ENCODE measurements at places on chromosomes 7 and 10. TPM values are rescaled to one million over a fixed set of nuclear protein-coding genes. Genes with fewer than 3 reads are reported as not detected.

- DNase-seq = no peak
These were observed 96.7 kb downstream of the SFMBT2 start for GRCh38 chr10:7314170-7314569.

GRCh38 chr10:70324951-70325781 lies 41.4 kb upstream of the NPFFR1 start:
- DNase-seq = no peak

DNA sequence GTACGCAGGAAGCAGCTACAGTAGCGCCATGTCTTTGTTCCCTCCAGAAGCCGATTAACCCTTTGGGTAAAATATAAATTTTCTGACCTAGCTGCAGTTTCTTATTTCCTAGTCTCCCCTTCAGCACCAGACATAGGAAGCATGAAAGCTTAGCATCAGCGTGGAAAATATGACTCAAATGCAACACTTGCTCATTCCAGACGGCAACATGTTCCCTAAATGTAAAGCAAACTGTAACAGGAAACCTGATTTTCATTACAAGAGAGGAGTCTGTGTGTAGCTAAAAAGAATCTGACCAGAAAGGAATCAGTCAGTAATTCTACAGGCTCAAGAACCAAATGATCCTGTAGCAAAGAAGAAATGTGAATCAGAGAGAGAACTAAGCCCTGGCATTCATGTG lies 219.2 kb downstream of the C7orf25 start:
- no peak for DNase-seq

DNA sequence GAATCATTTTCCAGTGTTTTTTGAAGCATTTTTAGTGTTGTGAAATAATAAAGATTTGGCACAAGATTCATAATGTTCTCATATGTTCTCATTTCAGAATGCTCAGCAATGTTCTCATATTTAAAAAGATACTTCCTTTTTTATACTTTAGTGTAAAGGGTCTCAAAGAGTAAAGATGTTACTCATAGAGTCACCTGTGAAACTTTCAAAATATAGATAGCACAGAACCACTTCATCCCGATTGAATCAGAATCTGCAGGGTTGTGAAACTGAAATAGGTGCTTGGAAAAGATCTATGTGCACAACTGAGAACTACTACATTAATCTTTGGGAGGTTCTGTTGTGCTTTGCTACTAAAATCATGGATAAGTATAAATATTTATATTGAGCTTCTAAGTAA lies 144.7 kb downstream of the MDFIC start:
- DNase-seq = no peak

- DNase-seq = no peak
These were observed 59.0 kb upstream of the GTF2I start for GRCh38 chr7:74598558-74598957.

DNA sequence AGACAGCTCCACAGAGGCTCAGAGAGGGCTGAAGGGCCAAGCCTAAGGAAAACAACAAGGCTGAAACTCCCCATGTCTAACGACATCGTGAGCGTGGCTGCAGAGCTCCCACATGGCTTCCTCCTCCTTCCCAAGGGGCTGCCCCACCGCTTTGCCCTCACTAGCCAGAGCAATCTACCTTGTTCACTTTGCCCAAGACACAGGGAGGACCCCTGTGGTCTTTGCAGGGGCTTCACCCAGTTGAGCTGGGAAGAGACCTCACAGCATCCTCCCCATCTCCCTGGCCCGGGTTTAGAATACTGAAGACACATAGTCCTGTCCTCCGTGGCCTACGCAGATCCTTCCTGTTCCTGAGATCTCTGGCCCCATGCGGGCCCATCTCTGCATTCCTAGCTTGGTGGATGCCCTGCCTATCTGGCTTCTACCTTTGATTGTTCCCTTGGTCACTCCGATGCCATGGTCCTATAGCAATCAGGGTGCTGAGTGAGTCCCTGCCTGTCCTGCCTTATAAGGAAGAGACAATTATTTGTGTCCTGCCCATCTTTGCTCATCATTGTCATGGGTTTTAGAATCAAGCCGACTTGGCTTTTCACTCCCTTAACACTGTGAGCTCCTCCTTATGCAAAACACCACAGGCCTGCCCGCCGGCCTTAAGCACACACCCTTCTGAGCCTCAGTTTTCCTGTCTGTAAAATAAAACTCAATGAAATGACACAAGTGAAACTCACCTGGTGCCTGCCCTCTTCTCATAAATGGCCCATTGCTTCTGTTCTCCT lies 73.2 kb downstream of the PARP12 start:
- DNase-seq = no peak

GRCh38 chr7:8142477-8142876 lies 119.5 kb downstream of the ICA1 start:
- no peak for DNase-seq

DNA sequence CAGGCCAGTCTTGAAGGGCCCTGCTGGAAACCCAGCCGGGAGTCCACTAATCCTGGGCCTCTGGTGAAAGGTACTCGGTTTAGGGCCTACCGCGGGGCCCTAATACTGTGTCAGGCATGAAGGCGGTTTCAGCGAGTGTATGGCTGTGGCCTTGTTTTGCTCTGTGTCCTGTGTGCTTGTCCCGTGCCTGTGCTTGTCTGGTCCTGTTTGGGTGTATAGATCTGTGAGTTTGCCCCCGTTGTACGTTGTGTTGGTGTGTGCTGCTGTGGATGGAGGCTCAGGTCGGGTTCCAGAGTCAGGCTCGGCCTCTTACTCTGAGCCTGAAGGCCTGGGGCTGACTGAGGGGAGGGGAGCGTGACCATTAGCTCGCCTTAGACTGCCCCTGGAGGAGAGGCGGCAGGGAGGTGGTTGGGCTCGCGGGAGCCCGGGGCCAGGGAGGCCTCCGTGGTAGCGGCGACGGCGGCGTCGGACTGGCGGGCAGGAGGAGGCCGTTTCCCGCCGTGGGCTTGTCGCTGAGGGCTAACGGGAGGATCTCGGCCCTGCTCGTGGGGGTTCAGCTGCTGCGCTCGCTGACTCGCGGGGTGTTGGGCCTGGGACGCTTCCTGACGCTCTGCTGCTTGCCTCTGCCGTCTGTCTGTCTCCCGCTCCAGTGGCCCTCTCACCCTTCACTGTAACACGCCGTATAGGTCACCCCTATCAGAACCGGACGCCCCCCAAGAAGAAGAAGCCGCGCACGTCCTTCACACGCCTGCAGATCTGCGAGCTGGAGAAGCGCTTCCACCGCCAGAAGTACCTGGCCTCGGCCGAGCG lies 2.6 kb downstream of the TLX1 start:
- DNase-seq = no peak

GRCh38 chr7:73645643-73646174 lies 21.4 kb upstream of the MLXIPL start:
- DNase-seq = no peak

- no peak for DNase-seq
These were observed 53.0 kb downstream of the CACUL1 start for GRCh38 chr10:118701529-118702323.

- DNase-seq = no peak
These were observed 21.3 kb downstream of the ZEB1 start for GRCh38 chr10:31340343-31340742.

DNA sequence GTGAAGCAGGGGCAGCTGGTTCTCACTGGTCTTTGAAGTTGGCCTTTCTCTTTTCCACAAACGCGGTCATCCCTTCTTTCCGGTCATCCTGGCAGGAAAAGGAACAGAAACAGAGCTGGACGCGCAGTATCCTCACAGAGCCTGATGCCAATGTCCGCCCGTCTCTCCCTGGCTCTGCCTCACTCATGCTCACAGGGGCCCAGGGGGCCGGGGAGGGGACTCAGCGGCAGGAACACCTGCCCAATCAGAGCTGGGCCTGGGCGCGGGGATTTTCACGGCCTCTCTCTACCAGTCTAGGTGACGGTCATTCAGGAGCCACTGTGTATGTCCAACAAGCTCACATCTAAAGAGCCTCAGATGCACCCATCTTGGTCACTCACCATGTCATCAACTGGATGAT lies 5.0 kb upstream of the FUOM start:
- DNase-seq = no peak

- no peak for DNase-seq
These were observed 53.7 kb downstream of the CCDC6 start for GRCh38 chr10:59852670-59853069.

- no peak for DNase-seq
These were observed 5.5 kb downstream of the TUBGCP2 start for GRCh38 chr10:133303206-133303605.

DNA sequence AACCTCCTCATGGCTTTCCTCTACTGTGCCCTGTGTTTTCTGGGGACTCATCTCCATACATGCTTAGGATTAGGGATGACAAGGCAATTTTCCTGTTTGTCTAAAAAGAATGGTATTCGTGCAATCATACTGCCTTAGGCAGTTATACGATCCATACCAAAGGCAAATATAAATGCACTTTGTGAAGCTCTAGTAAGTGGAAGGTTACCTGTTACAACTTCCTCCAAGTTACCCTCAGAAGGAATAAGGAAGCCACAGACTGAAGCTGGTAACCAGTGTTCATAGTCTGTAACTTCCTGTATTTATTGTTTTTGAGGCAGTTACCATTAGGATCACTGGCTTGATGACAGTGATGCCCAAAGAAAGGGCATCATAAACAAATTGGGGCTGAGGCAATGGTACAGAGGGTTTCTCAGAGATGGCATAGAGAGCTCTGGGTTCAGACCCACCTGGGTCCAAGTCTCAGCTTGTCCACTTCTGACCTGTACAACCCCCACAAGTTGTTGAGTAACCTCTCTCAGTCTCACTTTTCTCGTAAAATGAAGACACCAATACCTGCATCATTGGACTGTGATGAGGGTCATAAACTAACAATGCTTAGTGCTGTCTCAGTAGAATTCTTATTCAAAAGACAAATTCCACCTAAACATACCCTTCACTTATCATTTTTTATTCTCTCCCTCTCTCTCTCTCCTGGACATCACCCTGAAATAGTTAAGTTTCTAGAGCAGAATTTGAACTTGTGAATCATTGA lies 138.2 kb downstream of the ELMO1 start:
- DNase-seq = no peak

DNA sequence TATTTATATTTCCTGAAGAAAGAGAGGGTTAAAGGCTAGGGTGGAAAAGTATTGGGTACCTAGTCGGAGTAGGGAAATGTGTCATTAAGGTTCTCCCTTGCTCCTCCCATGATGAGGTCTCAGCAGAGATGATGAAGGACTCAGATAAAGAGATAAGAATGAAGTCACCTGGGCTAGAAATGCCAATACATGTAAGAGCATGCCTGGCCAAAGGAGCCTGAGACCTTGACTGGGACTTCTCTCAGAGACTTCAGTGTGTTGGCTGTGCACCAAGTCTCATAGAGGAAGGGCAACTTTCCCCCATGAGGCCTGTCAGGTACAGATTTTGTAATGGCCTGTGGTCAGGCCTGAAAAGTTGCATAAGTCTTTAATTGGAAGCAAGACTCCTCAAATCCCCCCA lies 361.0 kb upstream of the CDC14C start:
- no peak for DNase-seq

DNA sequence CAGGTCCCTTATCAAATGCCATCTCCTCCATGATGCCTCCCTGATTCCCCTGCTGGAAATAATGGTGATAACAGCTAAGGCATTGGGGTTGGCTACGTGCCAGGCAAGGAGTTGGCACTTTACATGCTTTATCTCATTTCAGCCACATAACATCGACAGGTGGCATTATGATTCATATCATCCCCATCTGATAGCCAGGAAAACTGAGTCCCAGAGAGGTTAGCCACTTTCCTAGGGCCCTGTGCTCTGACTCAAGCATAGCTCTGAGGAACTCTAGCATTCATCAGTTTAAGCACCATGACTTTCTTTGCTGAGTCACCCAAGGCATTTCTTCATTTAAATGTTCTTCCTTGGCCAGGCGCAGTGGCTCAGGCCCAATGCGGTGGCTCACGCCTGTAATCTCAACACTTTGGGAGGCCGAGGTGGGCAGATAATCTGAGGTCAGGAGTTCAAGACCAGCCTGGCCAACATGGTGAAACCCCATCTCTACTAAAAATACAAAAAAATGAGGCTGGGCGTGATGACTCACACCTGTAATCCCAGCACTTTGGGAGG lies 6.6 kb downstream of the LEP start:
- no peak for DNase-seq

- DNase-seq = no peak
These were observed 140.8 kb downstream of the GLCCI1 start for GRCh38 chr7:8109196-8110022.

GRCh38 chr10:4024027-4024426 lies 239.0 kb upstream of the KLF6 start:
- DNase-seq = no peak

DNA sequence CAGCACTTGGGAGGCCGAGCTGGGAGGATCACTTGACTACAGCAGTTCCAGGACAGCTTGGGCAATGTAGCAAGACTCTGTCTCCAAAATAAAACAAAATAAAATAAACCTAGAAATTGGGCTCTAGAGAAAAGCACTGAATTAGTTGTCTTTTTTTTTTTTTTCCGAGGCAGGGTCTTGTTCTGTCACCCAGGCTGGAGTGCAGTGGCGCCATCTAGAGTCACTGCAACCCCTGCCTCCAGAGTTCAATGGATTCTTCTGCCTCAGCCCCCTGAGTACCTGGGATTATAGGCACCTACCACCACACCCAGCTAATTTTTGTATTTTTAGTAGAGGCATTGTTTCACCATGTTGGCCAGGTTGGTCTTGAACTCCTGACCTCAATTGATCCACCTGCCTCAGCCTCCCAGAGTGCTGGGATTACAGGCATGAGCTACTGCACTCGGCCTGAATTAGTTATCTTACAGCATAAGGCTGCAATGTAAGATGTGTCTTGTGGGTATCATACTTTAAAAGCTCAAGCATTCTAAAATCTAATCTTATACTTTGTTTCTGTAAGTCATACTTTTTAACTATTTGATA lies 12.8 kb downstream of the MEIG1 start:
- DNase-seq = no peak

DNA sequence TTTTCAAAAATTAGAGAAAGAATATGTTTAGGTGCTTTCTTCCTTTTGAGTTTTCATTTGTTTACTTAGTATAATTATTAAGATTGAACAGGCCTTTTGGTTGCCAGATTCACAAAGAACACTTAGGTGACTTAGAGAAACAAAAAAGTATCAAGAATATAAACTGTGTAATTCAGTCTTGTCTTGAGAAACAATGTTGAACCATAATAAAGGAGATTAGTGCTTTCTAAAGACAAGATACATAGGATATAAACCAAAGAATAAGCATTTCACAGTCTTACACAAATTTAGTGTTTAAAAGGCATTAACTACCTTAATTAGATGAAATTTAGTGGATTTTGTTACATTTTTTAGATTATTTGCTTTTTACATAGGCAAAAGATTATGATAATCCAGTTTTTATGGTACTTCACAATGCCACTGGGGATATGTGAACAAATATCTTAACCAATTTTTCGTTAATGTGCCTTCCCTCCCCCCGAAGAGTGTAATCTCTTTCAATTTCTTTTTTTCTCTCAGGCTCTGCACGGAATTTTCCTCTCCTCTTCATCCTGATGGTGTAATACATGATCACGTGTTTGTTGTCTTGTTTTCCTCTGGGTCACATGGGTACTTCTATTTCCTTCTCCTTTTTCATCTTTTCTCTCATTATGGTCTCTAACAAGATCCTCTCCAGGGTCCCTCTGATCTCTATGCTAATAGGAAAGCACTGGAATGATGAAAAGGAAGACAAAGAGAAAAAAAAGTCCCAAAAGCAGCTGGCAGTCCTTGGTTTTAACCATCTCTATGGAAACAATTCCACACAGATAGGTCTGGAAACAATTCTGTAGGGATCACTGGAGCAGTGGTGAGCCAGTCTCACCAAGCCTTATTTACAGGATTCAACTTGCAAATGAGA lies 3.7 kb upstream of the HNRNPH3 start:
- DNase-seq = no peak

- DNase-seq = no peak
These were observed 241.8 kb downstream of the TEX36 start for GRCh38 chr10:125441151-125441550.

Gene CPA4
- total RNA-seq = 27.7 TPM

Gene ANKRD2
- not detected for total RNA-seq

Gene SLC26A5
- total RNA-seq = not detected

Gene STEAP4
- total RNA-seq = not detected

Gene CASD1
- 9.9 TPM for total RNA-seq
